ENCODE measurements at places on chromosomes 2 and 18.

GRCh38 chr2:121211689-121212151 lies 73.3 kb downstream of the TFCP2L1 start:
- no peak for DNase-seq
- H3K4me3 ChIP-seq = no peak overlapping the region
- no peaks in the 10 kb centered on the region for H3K27me3 ChIP-seq
- H3K4me1 ChIP-seq = no peaks in the 10 kb centered on the region

DNA sequence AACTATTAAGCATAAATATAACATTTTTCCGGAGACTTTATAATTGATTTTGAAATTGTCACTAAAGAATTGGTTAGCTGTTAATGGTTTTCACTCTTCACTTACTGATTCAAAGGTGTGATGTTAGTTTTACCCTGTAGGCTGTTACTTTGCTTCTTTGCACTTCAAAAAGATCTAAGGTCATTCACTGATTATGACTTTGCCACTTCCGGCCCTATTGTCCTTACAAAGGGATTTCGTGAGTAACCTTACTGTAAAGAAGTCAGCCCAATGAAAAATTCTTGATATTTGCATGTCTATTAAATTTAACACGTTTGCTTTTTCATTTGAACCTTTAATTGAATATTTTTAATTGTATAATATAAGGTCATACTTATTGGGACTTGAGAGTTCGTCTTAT lies 61.4 kb downstream of the GREB1L start:
- H3K4me1 ChIP-seq = no peaks in the 10 kb centered on the region
- H3K4me3 ChIP-seq = no peak overlapping the region
- no peaks in the 10 kb centered on the region for H3K36me3 ChIP-seq
- H3K27me3 ChIP-seq = no peaks in the 10 kb centered on the region

DNA sequence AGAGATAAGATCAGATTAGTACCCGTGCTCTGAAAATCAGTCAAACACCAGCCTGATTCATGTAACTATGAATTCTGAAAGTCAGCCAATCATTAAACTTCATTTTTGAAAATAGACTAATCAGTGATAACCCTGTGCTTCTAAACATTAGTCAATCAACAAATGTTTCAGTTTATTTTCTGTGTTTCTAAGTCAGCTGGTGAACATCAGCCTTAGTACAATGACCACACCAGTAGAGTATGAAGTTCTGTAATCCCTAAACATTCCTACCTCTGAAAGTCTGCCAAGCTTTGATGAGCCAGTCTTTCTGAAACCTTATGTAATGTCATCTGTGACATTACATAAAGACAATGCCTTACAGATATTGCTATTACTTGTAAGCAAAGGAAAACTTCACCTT lies 807.4 kb upstream of the CRIM1 start:
- DNase-seq = no peak
- no peaks in the 10 kb centered on the region for H3K36me3 ChIP-seq
- no peaks in the 10 kb centered on the region for H3K4me1 ChIP-seq
- no peaks in the 10 kb centered on the region for H3K27me3 ChIP-seq

- H3K27ac ChIP-seq = no peak overlapping the region
- no peaks in the 10 kb centered on the region for H3K4me1 ChIP-seq
- DNase-seq = peak; percentile 79
Observed at GRCh38 chr2:187519419-187520120, 34.7 kb downstream of the TFPI start.

- H3K27me3 ChIP-seq = no peaks in the 10 kb centered on the region
- no peaks in the 10 kb centered on the region for H3K4me1 ChIP-seq
- H3K27ac ChIP-seq = no peak overlapping the region
- no peaks in the 10 kb centered on the region for H3K36me3 ChIP-seq
Observed at GRCh38 chr18:28127763-28128658, 48.9 kb downstream of the CDH2 start.

DNA sequence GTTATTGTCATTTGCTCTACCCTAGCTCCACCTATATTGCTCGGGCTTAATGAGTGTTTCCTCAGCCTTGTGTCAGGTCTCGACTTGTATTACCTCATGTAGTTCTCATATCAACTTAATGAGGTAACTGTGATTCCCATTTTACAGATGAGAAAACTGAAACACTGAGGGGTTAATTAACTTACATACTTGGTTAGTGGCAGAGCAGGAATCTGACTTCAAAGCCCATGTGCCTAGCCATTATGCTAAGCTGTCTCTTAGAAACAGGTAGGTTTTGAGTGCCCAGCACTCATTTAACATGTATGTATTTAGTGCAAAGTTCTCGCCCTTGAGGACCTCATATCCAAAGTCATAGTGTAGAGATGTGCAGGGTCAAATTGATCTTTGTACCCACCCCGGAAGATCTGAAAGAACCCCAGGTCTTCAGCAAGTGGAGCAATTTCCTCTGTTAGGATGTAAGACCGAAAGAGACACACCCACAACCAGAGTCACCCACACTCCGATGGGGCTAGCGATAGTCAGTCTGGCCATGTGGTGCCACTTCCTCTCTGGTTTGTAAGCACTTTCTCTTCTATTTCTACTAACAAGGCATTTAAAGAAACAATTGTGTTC lies 121.0 kb upstream of the SLC39A10 start:
- no peaks in the 10 kb centered on the region for H3K27me3 ChIP-seq
- no peak overlapping the region for H3K27ac ChIP-seq
- H3K4me1 ChIP-seq = no peaks in the 10 kb centered on the region
- H3K4me3 ChIP-seq = no peak overlapping the region

GRCh38 chr2:39725401-39725800 lies 53.7 kb downstream of the THUMPD2 start:
- no peak overlapping the region for H3K4me3 ChIP-seq
- no peak overlapping the region for H3K27ac ChIP-seq
- no peak for DNase-seq
- no peaks in the 10 kb centered on the region for H3K36me3 ChIP-seq
- H3K27me3 ChIP-seq = no peaks in the 10 kb centered on the region

DNA sequence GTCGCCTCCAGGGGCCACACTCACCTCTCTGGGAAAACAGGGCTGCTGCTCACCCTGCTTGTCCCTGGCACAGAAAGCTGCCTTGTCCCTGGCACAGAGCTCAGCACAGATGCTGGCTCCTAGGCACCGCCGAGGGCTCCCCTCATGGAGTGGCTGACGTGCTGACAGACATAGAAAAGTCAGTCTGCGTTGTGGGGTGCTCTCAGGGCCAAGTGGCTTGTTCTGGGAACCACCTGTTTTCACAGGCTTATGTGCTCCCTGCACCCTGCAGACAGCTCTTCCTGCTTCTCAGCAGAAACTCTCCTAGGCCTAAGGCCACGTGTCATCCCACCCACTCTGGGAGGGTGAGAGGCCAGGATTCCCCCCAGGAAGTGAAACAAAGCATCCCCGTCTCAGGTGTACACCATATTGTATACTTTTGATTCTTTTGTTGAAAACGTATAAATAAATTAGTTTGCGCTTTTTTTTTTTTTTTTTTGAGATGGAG lies 84.7 kb upstream of the TMEM200C start:
- no peaks in the 10 kb centered on the region for H3K36me3 ChIP-seq
- no peaks in the 10 kb centered on the region for H3K27me3 ChIP-seq
- peaks cover 5% of the 10 kb centered on the region for H3K4me1 ChIP-seq
- no peak overlapping the region for H3K4me3 ChIP-seq

- no peak overlapping the region for H3K4me3 ChIP-seq
- no peaks in the 10 kb centered on the region for H3K4me1 ChIP-seq
- no peak for DNase-seq
- no peaks in the 10 kb centered on the region for H3K27me3 ChIP-seq
Observed at GRCh38 chr2:80244905-80245584, 59.5 kb downstream of the LRRTM1 start.

GRCh38 chr18:3879114-3879835 lies 429.3 kb downstream of the TGIF1 start:
- H3K4me1 ChIP-seq = no peaks in the 10 kb centered on the region
- H3K36me3 ChIP-seq = peaks cover 14% of the 10 kb centered on the region
- H3K4me3 ChIP-seq = no peak overlapping the region
- H3K27ac ChIP-seq = no peak overlapping the region
- no peak for DNase-seq

- H3K36me3 ChIP-seq = no peaks in the 10 kb centered on the region
- H3K4me3 ChIP-seq = no peak overlapping the region
- peaks cover 24% of the 10 kb centered on the region for H3K27me3 ChIP-seq
Observed at GRCh38 chr2:29923110-29923721, 1.8 kb upstream of the ALK start.

DNA sequence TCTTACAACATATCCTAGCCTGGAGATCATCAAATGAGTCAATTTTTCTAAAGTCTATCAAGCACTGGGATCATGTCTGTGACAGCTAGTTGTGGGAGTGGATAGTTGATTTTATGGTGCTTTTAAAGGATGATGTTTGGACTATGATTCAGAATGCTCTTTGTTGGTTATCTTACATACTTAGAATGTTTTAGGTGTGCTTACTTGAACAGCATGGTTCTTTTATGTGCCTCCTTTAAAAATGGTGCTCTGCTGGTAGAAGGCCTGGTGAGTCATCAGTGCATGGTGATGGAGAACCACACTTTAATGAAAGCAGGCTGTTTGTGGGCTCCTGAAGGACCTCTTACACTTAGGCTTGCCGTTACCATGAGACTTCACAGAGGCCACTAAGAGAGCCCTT lies 682.7 kb upstream of the FANCL start:
- no peak overlapping the region for H3K4me3 ChIP-seq
- H3K27ac ChIP-seq = no peak overlapping the region
- DNase-seq = no peak
- no peaks in the 10 kb centered on the region for H3K36me3 ChIP-seq
- H3K4me1 ChIP-seq = no peaks in the 10 kb centered on the region
- H3K27me3 ChIP-seq = no peaks in the 10 kb centered on the region

GRCh38 chr2:37415128-37415820 lies 70.8 kb downstream of the QPCT start:
- H3K4me3 ChIP-seq = no peak overlapping the region
- H3K27me3 ChIP-seq = no peaks in the 10 kb centered on the region

GRCh38 chr18:26394047-26394654 lies 154.2 kb downstream of the KCTD1 start:
- no peak overlapping the region for H3K4me3 ChIP-seq

GRCh38 chr2:217283460-217283859 lies 423.6 kb upstream of the TNP1 start:
- no peaks in the 10 kb centered on the region for H3K4me1 ChIP-seq
- H3K27me3 ChIP-seq = no peaks in the 10 kb centered on the region
- no peak overlapping the region for H3K27ac ChIP-seq

DNA sequence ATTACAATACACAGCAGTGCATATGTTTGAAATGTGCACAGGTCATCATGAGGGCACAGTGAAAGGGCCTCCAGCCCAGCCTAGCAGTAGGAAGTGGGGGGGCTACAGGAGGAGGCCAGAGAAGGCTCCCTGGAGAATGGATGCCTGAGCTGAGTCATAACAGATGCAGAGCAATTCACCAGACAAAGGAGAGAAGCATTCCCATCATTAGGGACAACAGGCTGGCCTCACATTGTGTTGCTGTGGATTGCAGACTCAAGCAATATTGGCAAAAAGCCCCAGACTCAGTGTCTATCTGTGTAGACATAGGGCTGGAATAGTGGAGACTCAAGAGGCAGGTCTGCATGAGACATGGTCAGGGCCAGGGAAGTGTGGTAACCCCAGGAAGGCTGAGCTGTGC lies 329.9 kb downstream of the DLGAP1 start:
- peaks cover 4% of the 10 kb centered on the region for H3K36me3 ChIP-seq
- H3K27ac ChIP-seq = peak overlapping the region; percentile 75
- DNase-seq = peak; percentile 73
- peak overlapping the region; percentile 45 for H3K4me3 ChIP-seq
- peaks cover 28% of the 10 kb centered on the region for H3K4me1 ChIP-seq

DNA sequence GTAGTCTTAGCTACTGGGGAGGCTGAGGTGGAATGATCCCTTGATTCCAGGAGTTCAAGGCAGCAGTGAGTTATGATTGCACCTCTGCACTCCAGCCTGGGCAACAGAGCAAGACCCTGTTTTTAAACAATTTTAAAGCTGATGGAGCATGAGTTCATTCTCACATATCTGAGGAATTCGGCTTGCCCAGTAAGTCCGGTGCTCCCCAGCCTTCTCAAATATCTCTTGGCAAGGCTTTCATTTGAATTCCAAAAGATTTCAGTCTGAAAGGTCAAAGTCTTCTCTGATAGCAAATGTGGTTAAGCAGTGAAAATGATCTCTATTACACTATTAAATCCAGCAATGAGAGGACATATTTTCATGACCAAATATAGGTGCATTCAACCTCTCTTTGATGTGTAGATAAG lies 27.9 kb downstream of the PIEZO2 start:
- no peaks in the 10 kb centered on the region for H3K36me3 ChIP-seq
- H3K27me3 ChIP-seq = no peaks in the 10 kb centered on the region
- H3K4me3 ChIP-seq = no peak overlapping the region
- H3K4me1 ChIP-seq = no peaks in the 10 kb centered on the region
- DNase-seq = no peak

DNA sequence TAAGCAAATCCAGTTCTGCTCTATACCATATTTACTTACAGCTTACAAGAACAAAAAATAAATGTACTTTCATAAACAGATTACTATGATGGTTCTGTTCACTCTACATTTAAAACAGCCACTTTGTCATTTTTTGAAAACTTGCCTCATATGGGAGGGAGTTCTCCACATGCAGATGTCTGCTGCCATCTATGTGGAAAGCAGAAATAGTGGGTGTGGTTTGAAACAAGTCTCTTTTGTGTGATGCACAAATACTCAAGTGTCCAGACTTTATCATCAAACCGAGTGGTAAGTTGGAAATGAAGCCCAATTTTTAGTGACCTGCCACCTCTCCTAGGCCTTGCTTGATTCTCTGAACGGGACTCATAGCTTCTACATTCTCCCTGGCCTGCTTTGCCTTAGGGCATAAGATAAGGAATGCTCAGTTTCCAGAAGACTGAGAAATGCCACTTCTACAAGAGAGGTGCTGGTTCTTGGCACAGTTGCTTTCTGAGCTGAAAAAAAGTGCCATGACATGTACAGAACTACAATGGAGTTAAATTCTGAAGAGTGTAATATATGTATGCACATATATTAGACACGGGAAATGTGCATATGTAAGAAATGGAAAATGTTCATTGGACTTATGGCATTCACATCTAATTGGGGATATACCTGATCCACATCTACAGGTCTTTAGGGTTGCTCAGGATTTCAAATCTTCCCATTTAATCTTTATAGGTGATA lies 221.0 kb downstream of the SLC8A1 start:
- no peak overlapping the region for H3K27ac ChIP-seq
- no peak for DNase-seq
- no peak overlapping the region for H3K4me3 ChIP-seq
- H3K36me3 ChIP-seq = no peaks in the 10 kb centered on the region

DNA sequence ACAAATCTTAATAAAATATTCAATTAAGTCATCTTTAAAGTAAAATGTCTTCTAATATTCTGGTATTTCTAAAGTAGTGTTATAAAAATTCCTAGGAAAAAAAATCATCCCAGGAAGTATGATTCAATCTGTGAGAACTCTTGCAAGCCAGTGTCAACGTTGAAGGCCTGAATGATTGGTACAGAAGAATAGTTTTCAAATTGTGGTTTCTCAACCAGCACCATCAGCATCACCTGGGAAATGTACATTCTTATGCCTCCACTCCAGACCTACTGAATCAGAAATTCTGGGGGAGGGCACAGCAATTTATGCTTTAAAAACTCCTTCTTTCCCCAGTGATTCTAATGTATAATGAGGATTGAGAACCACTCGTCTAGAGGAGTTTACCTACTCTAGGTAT lies 62.3 kb upstream of the C2orf15 start:
- H3K4me3 ChIP-seq = no peak overlapping the region
- DNase-seq = no peak
- no peak overlapping the region for H3K27ac ChIP-seq
- H3K36me3 ChIP-seq = no peaks in the 10 kb centered on the region

- H3K36me3 ChIP-seq = no peaks in the 10 kb centered on the region
- H3K27ac ChIP-seq = no peak overlapping the region
- no peaks in the 10 kb centered on the region for H3K27me3 ChIP-seq
- DNase-seq = no peak
Observed at GRCh38 chr2:45263147-45263546, 253.9 kb upstream of the SIX2 start.

All from H9 (cell line).